Articular chondrocyte of knee joint (primary cell): ENCODE measurements at places on chromosomes 2 and 18. TPM values are rescaled to one million over a fixed set of nuclear protein-coding genes. Genes with fewer than 3 reads are reported as not detected.

Gene LIPG
- total RNA-seq = 0.32 and 0.39 TPM in 2 replicates

Gene PAIP2B
- 0.65 and 1.1 TPM in 2 replicates for total RNA-seq

Gene DSC1
- under 0.01 TPM in 1 of 2 replicates, not detected in the other for total RNA-seq

Gene CD8B2
- total RNA-seq = 0.13 and 0.43 TPM in 2 replicates

Gene GPR75
- total RNA-seq = 4.2 and 4.5 TPM in 2 replicates

Gene CRYGB
- total RNA-seq = not detected in 2 replicates

Gene TCF7L1
- total RNA-seq = 6.1 and 6.9 TPM in 2 replicates

Gene GNLY
- total RNA-seq = not detected in 2 replicates

Gene PLEK
- 0.13 and 0.32 TPM in 2 replicates for total RNA-seq

Gene CEBPZOS
- total RNA-seq = 27.5 and 27.7 TPM in 2 replicates

Gene POTEI
- not detected in 2 replicates for total RNA-seq

Gene FRZB
- total RNA-seq = 1.4 and 2.4 TPM in 2 replicates

Gene ALPG
- not detected in 2 replicates for total RNA-seq

Gene FAM110C
- total RNA-seq = 0.11 TPM in 1 of 2 replicates, not detected in the other

Gene PJVK
- total RNA-seq = 1.1 and 2.2 TPM in 2 replicates

Gene MAP2
- under 0.01 and 0.54 TPM in 2 replicates for total RNA-seq

Gene SULT1C4
- total RNA-seq = 0.26 and 0.32 TPM in 2 replicates

Gene SCN2A
- 1.0 and 3.6 TPM in 2 replicates for total RNA-seq

Gene SLC38A11
- 0.26 and 0.43 TPM in 2 replicates for total RNA-seq

Gene STARD6
- total RNA-seq = 1.2 TPM in 1 of 2 replicates, not detected in the other

Gene FBXO48
- 1.2 and 1.3 TPM in 2 replicates for total RNA-seq

Gene CDH19
- total RNA-seq = 0.11 and 0.13 TPM in 2 replicates

Gene ABCG5
- not detected in 2 replicates for total RNA-seq

Gene RALB
- 61.8 and 75.9 TPM in 2 replicates for total RNA-seq

Gene TRIM54
- not detected in 2 replicates for total RNA-seq

Gene RAX
- total RNA-seq = not detected in 2 replicates

Gene CCDC74B
- total RNA-seq = 3.1 and 5.6 TPM in 2 replicates

Gene CDK5R2
- total RNA-seq = not detected in 2 replicates

Gene MYO3B
- under 0.01 and 0.13 TPM in 2 replicates for total RNA-seq

Gene LCT
- total RNA-seq = 0.22 and 0.26 TPM in 2 replicates

Gene PTH2R
- total RNA-seq = 0.11 and 0.13 TPM in 2 replicates

Gene SLC4A1AP
- total RNA-seq = 29.8 and 31.8 TPM in 2 replicates

Gene RPRM
- not detected in 2 replicates for total RNA-seq

Gene RIT2
- not detected in 2 replicates for total RNA-seq

Gene SS18
- total RNA-seq = 110 and 124 TPM in 2 replicates

Gene MDH1B
- total RNA-seq = 2.3 and 2.7 TPM in 2 replicates

Gene CKAP2L
- total RNA-seq = 7.1 and 13.5 TPM in 2 replicates

Gene SERPINB13
- total RNA-seq = not detected in 2 replicates

Gene ARHGEF4
- 12.9 and 16.3 TPM in 2 replicates for total RNA-seq

Gene CCL20
- total RNA-seq = not detected in 2 replicates

Gene SERPINB12
- not detected in 2 replicates for total RNA-seq

Gene FBLN7
- total RNA-seq = 3.1 and 6.2 TPM in 2 replicates

Gene LHCGR
- total RNA-seq = 0.32 and 0.39 TPM in 2 replicates
